ENCODE measurements at places on chromosomes 1 and 21.
A peak's percentile ranks its signal among the peaks of the same experiment; 100 is the strongest.

- no peaks in the 10 kb centered on the region for H3K36me3 ChIP-seq
- H3K4me1 ChIP-seq: no peaks in the 10 kb centered on the region
- H3K27me3 ChIP-seq: no peaks in the 10 kb centered on the region
These were observed at the start of gene KNCN for GRCh38 chr1:46551597-46552095. Gene KNCN (minus strand): TSS chr1:46551647. CDS start chr1:46551215, 432 bp downstream.

DNA sequence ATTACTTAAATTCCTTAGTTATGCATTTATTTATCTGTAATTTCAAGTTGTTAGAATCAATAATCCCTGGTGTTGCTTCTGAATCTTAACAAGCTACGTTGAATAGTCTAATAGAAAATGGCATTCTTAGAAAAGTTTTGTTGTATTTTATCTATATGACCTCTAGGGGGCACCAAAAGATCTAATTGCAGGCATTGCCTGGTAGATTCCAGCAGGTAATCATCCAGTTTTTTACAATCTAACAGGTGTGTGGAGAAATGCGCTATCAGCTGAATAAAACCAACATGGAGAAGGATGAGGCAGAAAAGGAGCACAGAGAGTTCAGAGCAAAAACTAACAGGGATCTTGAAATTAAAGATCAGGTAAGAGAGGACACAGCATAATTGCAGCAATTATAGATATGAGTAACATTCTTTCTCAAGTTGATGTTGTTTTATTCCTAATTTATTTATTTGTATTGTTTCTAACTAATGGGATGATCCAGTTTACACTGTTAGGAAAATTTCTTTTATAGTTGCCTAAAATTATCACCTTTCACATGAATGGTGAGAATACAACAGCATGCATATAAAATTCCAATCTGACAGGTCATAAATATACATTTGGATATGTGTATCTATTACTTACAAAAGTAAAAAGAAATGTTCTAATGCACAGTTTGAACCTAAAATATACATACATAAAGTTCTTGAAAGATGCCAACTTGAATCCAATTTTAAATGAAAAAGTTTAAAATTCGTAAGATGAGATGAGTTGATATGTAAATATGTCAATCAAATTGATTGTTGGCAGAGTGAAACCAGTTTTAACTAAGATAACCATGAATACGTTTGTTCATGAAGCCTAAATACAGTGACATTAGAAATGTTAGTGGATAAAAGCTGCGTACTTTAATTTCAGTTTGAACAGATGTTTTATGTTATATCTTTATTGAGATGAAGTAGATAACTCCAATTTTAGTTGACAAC is 88.4 kb downstream of the SDCCAG8 start:
- 0 out of 2 replicates have a peak, but pooled peaks cover 7% of the 10 kb centered on the region for H3K4me1 ChIP-seq
- no peak overlapping the region for H3K4me3 ChIP-seq
- H3K27me3 ChIP-seq: no peaks in the 10 kb centered on the region
- H3K36me3 ChIP-seq: no peaks in the 10 kb centered on the region
- H3K27ac ChIP-seq: no peak overlapping the region

DNA sequence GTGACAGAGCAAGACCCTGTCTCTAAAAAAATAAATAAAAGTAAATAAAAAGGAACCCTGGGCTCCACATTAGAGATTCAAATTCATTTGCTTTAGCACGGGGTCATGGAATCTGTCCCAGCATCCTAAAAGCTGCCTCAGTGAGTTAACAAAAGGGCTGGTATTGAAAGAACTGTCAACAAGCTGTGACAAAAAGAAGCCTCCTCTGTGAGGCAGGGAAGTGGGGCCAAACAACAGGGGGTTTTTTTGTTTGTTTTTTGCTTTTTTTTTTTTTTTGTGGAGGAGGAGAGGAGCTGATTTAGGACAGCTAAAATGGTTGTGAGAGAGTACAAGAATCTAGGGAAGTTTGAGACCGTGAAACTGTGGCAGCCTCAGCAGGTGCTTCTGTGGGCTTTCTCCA is 115.7 kb downstream of the LIPI start:
- H3K4me3 ChIP-seq: no peak overlapping the region
- H3K27me3 ChIP-seq: no peaks in the 10 kb centered on the region
- no peak overlapping the region for H3K27ac ChIP-seq
- H3K4me1 ChIP-seq: no peaks in the 10 kb centered on the region
- no peak for DNase-seq
- H3K36me3 ChIP-seq: no peaks in the 10 kb centered on the region

DNA sequence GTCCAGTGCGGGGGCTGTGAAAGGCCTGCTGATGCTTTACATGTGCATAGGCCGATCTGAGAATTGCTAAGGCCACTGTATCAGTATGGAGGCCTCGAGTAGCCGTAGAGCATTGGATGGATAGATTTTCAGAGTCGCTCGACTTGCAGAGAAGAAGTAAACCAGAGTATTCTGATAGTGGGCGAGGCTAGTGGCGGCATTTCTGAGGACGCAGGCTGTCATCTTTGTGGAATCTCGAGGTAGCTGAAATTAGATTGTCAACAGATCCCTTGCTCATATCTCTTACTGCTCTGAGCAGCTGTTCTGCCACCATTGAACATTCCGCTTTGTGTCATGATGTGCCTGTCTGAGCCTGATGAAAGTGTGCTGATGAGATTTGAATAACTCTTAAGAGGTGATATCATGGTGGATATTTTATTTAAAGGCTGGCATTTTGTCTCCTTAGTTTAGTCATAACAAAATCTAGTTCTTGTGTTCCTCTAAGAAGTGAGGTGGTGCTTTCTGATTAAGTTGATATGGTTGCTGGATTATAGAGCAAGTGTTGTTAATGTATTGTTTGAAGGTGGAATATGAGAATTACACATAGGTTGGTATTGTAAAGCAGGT is 1.5 kb downstream of the KIF1B start:
- H3K27me3 ChIP-seq: no peaks in the 10 kb centered on the region
- H3K27ac ChIP-seq: no peak overlapping the region
- H3K36me3 ChIP-seq: no peaks in the 10 kb centered on the region

- DNase-seq: no peak
- H3K4me1 ChIP-seq: no peaks in the 10 kb centered on the region
- H3K27me3 ChIP-seq: no peaks in the 10 kb centered on the region
- H3K4me3 ChIP-seq: no peak overlapping the region
These were observed 198.7 kb upstream of the PLD5 start for GRCh38 chr1:242723044-242723716.

DNA sequence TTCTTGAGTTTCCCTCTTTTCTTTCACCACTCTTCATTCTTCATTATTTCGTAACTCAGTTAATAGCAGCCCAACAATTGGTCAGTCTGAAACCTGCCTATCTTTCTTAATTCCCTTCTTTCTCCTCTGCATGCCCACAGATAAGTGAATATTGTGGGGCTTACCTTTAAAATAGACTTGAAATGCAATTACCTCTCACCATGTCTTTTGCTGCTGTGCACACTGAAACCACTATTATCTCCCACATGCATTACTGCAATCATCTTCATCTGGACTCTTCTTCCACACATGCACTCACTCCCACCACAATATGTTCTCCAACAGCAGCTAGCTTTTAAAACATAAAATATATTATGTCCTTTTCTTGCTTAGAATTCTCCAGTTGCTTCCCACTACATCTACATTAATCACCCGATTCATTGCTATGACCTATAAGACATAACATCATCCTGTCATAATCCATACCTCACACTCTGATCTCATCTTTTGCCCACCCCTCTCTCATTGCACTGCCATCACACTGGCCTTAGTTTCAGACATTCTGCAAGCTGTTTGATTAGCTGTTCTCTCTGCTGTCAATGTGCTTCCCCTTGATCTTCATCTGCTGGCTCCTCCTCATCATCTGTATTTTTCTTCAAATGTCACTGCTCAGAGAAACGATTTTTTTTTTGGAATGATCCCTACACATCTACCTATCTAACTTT is 304.8 kb downstream of the PTPRC start:
- no peak overlapping the region for H3K27ac ChIP-seq
- no peaks in the 10 kb centered on the region for H3K27me3 ChIP-seq
- H3K4me3 ChIP-seq: no peak overlapping the region
- no peaks in the 10 kb centered on the region for H3K36me3 ChIP-seq
- no peak for DNase-seq
- H3K4me1 ChIP-seq: no peaks in the 10 kb centered on the region

- H3K27me3 ChIP-seq: no peaks in the 10 kb centered on the region
- H3K27ac ChIP-seq: no peak overlapping the region
- no peak overlapping the region for H3K4me3 ChIP-seq
- no peaks in the 10 kb centered on the region for H3K36me3 ChIP-seq
- no peak for DNase-seq
These were observed 22.6 kb downstream of the PRDM15 start for GRCh38 chr21:41856572-41856971.

GRCh38 chr21:41974752-41975053 is 20.9 kb upstream of the C2CD2 start:
- H3K27ac ChIP-seq: no peak overlapping the region
- no peak overlapping the region for H3K4me3 ChIP-seq
- no peaks in the 10 kb centered on the region for H3K4me1 ChIP-seq
- no peaks in the 10 kb centered on the region for H3K27me3 ChIP-seq

GRCh38 chr1:9070486-9070885 is 1.1 kb upstream of the SLC2A5 start:
- peaks cover 25% of the 10 kb centered on the region for H3K27me3 ChIP-seq
- no peaks in the 10 kb centered on the region for H3K36me3 ChIP-seq

GRCh38 chr1:199691540-199691939 is 336.0 kb upstream of the NR5A2 start:
- H3K4me1 ChIP-seq: no peaks in the 10 kb centered on the region

- H3K27me3 ChIP-seq: no peaks in the 10 kb centered on the region
- no peaks in the 10 kb centered on the region for H3K4me1 ChIP-seq
- H3K4me3 ChIP-seq: no peak overlapping the region
- no peak for DNase-seq
- no peaks in the 10 kb centered on the region for H3K36me3 ChIP-seq
These were observed 57.9 kb downstream of the SASS6 start for GRCh38 chr1:100074604-100075395.

DNA sequence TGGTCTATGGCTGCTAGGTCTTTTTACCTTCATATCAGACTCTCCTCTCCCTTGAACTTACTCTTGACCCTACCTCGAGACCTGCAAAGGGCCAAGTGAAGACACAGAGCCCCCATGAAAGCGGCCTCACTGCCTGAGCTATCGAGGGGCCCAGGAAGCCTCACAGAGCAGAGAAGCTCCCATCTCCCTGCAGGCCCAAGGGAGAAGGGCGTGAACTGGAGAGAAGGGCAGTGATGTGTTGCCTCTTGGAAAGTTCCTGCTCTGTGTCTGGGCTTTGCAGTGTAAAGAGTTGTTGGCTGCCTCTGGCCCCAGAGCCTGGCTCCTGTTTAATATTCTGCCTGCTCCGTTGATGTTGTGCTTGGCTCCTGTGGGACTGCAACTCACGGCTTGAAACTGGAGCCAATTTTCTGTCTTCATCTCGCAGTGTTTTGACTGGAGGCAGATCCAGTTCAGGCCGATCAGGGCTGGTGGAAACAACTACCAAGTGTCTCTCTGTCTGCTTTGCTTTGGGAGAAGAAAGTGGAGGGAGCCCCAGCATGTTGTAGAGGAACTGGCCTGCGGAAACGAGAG is 4.3 kb downstream of the SERTAD4 start:
- H3K4me1 ChIP-seq: no peaks in the 10 kb centered on the region
- no peak for DNase-seq

- no peaks in the 10 kb centered on the region for H3K36me3 ChIP-seq
- no peaks in the 10 kb centered on the region for H3K27me3 ChIP-seq
- no peaks in the 10 kb centered on the region for H3K4me1 ChIP-seq
- H3K4me3 ChIP-seq: no peak overlapping the region
- no peak overlapping the region for H3K27ac ChIP-seq
These were observed 19.8 kb upstream of the CLSTN1 start for GRCh38 chr1:9843576-9843945.

GRCh38 chr1:38037221-38037939 is 9.2 kb downstream of the POU3F1 start:
- no peak for DNase-seq
- no peaks in the 10 kb centered on the region for H3K36me3 ChIP-seq
- H3K4me3 ChIP-seq: no peak overlapping the region
- no peaks in the 10 kb centered on the region for H3K4me1 ChIP-seq

GRCh38 chr1:1609822-1610485 is 5.3 kb upstream of the MIB2 start:
- no peaks in the 10 kb centered on the region for H3K27me3 ChIP-seq
- no peaks in the 10 kb centered on the region for H3K36me3 ChIP-seq
- H3K4me1 ChIP-seq: peaks cover 19% of the 10 kb centered on the region
- H3K4me3 ChIP-seq: no peak overlapping the region
- H3K27ac ChIP-seq: peak overlapping the region; percentile 45

DNA sequence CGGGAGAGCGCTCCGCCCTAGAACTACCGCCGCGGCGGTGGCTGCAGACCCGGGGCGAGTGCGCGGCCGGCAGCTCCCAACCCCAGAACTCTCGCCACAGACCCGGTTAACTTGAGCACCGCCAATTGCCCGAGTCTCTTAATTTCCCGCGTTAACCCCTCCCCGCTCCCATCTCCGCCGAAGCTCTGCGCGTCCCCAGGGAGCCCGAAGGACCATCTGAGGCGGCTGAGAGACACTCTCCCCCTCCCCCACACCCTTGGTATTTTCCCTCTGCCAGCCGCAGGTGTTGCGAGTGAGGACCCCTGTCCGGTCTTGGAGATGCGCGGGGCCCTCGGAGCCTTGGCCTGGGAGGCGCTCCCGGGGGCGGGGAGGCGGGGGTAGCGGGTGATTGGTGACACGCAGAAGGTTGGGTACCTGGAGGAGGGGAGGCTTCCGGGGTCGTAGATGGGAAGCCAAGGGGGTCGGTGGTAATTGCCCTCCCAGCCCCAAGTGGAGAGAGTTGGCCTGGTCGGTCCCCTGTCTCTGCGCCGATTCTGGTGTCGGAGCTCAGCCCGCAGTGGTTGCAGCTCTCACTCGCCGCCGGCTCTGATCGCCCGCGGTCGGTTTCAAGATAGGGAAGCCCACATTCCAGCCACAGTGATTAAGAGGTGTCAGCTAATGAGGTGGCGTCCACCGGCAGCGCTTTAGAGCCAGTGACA is 858 bp upstream of the SUSD4 start:
- 0 out of 2 replicates have a peak, but pooled peaks cover 8% of the 10 kb centered on the region for H3K4me1 ChIP-seq
- no peaks in the 10 kb centered on the region for H3K36me3 ChIP-seq

GRCh38 chr1:61638296-61638695 is 86.6 kb downstream of the TM2D1 start:
- no peak overlapping the region for H3K4me3 ChIP-seq
- H3K36me3 ChIP-seq: no peaks in the 10 kb centered on the region
- H3K27ac ChIP-seq: no peak overlapping the region
- no peaks in the 10 kb centered on the region for H3K4me1 ChIP-seq

- no peak overlapping the region for H3K27ac ChIP-seq
- no peak for DNase-seq
- no peaks in the 10 kb centered on the region for H3K36me3 ChIP-seq
These were observed 1376.2 kb downstream of the NCAM2 start for GRCh38 chr21:22374218-22374969.

DNA sequence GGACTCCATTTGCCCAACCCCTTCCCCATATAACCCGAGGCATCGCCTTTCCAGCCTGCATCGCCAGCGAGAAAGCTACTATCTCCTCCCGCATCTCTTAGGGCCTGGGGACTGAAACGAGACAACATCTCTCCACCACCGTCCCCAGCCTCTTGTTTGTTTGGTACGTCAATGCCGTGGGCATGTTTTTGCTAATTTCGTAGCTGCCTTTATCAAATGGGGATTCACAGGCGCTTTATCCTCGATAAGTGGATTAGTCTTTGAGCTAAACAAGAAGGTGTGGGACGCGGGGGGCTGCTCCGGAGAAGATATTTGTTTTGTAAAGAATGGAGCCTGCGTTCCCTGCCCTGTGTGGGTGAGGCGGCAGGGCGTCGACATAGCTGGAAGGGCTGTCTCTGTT is 91.6 kb downstream of the PAX7 start:
- no peak overlapping the region for H3K27ac ChIP-seq
- DNase-seq: no peak
- peaks cover 98% of the 10 kb centered on the region for H3K27me3 ChIP-seq
- no peak overlapping the region for H3K4me3 ChIP-seq
- H3K4me1 ChIP-seq: no peaks in the 10 kb centered on the region

Data from MM.1S (cell line).